Forelimb muscle (tissue), 1 donor: ENCODE measurements at places on chromosomes 6 and 20. TPM values are rescaled to one million over a fixed set of nuclear protein-coding genes. Genes with fewer than 3 reads are reported as not detected.

PRELID3B gene
- 47.0 TPM for polyA plus RNA-seq

SNAI1 gene
- polyA plus RNA-seq: 10.7 TPM

B3GALT4 gene
- 1.6 TPM for polyA plus RNA-seq

SAMD3 gene
- polyA plus RNA-seq: 0.58 TPM

LAMA4 gene
- polyA plus RNA-seq: 135 TPM

DSE gene
- 31.4 TPM for polyA plus RNA-seq
